Stimulated activated CD8-positive, alpha-beta memory T cell treated with anti-CD3 and anti-CD28 coated beads, Interleukin-2, amount 100 ng/mL, for 1 hour (primary cell): ENCODE measurements at places on chromosomes 6 and 20.

GRCh38 chr6:131412960-131413830, 159.8 kb upstream of the ARG1 start:
- no peak for DNase-seq

DNA sequence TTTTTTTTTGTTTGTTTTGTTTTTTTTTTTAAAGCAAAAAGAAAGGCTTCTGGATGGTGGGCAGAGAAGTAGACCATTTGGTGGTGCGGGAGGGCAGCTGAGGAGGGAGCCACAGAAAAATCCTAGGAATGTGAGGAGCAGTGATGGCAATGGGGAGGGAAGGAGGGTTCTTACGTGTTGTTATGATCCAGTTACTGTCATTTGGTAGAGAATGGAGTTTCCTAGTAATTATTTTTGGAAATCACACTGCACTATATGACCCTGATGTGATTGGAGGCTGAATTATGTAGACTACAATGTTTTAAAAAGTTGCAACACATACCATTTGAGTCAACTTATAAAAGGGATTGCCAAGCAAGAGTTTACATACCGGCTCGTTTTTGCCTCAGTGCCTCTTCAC, 22.1 kb downstream of the ADGRF5 start:
- DNase-seq: no peak

DNA sequence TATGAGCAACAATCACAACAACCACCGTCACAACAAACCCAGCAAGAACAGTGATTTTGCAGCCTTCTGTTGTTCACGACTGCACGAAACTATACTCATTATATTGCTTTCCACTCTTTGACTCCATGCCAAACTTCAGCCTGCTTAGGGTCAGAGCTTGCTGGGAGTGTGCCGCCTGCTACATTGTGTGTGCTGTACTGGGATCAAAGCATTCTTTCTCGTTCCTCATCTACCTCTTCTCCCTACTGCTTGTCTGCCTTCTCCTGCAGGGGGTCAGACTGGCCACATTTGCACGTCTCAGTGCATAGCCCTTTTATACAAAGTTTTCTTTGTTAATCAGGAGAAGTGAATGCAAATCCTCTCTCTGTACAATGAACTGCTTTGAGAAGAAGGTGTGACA, 401.6 kb upstream of the CITED2 start:
- no peak for DNase-seq

- DNase-seq: no peak
Observed at GRCh38 chr6:1832844-1833787, 223.4 kb downstream of the FOXC1 start.

DNA sequence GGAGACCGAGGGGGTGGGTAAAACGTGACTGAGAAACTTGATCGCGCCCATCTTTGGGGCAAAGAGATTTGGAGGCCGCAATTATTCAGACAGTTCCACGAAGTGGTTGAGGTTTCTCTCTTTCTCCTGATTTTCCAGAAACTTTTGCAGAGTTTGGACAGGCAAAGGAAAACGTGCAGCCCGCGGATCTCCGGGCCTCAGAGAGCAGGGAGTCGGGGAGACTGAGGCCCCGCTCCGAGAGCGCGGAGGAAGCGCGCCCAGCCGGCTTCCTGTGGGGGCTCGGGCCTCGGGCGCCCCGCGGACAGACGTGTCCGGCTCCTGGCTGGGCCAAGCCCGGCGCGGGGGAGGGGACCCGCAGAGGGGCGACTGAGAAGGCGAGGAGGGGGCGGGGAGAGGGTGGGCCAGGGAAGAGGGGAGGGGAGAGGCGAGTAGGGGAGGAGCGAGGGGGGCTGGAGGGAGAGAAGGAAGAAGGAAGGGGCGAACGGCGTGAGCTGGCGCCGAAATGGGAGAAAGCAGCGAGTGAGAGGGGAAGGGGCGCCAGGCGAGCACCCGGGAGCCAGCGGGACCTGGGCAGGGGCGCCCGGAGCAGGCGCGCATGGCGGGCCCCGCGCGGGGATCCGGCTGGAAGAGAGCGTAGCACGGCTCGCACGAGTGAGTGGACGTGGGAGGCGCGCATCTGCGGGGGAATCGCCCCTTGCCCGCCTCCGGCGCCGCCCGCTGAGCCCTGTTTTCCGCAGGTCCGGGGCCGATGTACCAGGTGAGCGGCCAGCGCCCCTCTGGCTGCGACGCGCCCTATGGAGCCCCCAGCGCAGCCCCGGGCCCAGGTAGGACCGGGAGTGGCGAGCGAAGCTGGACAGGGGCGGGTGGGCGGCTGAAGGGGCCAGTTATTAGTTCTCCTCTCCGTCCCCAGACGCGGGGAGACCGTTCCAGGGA, at the start of gene MDFI:
MDFI (plus strand) TSS at position 467 of the 933 bp plus-strand sequence; CDS start at position 749, 282 bp downstream.
- DNase-seq: no peak

DNA sequence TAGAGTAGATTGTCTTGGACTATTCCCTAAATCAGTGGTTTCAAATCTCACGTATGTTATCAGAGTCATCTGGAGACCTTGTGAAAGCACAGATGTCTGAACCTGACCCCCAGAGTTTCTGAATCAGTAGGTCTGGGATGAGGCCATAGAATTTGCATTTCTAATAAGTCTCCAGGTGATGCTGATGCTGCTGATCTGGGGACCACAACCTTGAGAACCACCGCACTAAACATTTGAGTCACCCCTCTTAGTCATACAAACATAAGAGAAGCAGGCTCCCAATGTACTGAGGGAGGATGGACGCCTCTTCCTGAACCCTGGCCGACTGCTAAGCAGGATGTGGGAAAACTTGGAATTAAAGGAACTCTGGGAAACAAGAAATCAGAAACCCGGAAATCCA, 187.8 kb upstream of the PRDM1 start:
- DNase-seq: no peak

- no peak for DNase-seq
Observed at GRCh38 chr6:142307963-142308748, 6.3 kb downstream of the ADGRG6 start.

- DNase-seq: no peak
Observed at GRCh38 chr6:40999569-40999968, 39.5 kb downstream of the UNC5CL start.

GRCh38 chr6:13368079-13368730, 39.9 kb upstream of the TBC1D7 start:
- DNase-seq: no peak

GRCh38 chr20:54323227-54323734, 115.4 kb downstream of the PFDN4 start:
- no peak for DNase-seq

- no peak for DNase-seq
Observed at GRCh38 chr6:131597446-131597845, 24.4 kb downstream of the ARG1 start.

- DNase-seq: no peak
Observed at GRCh38 chr6:125287718-125288117, 14.0 kb downstream of the HDDC2 start.

DNA sequence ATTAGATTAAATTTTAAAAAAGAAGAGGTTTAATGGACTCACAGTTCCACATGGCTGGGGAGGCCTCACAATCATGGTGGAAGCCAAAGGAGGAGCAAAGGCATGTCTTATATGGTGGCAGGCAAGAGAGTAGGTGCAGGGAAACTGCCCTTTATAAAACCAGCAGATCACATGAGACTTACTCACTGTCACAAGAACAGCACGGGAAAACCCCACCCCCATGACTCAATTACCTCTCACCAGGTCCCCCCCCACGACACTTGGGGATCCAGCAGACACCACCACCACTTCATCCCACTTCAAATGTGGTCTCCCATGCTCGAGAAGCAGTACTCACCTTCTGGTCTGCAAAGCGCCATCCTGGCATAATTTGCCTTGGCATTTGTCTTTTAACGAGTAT, 24.6 kb downstream of the MTFR2 start:
- no peak for DNase-seq

DNA sequence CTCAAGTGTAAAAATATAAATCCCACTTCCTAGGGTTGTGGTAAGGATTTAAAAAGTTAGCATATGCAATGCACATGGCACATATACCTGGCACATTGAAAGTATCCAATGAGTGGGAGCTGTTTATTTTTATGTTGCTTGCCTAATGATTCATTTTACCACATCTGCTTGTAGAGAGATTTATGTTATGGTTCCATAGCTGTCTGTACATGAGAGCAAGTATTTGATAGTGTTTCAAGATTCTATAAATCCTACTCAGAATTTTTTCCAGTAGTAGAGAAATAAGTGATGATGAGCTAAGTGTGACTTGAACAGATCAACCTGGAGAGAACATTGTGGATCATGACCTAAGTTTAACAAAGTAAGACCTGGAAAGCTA, 125.3 kb upstream of the SPTLC3 start:
- DNase-seq: no peak

DNA sequence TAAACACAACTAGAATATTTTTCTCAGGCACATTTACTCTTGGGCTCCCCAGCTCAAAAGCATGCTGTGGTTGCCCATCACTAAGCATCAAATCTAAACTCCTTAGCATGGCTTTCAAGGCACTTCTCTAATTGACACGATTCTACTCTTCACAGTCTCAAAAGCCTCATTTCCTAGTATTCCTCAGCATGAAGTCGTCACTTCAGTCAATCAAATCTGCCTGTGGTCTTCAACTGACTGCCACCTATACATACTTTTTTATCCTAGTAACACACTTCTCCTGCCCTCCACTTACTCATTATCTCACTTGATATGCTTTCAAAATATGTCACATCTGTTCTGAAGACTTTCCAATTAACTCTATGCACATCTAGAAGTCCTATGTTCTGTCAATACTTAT, 110.3 kb downstream of the TBC1D32 start:
- DNase-seq: no peak

- DNase-seq: no peak
Observed at GRCh38 chr6:170471491-170471890, 81.6 kb downstream of the PSMB1 start.

GRCh38 chr6:133553652-133554051, 312.5 kb downstream of the EYA4 start:
- DNase-seq: no peak

- DNase-seq: no peak
Observed at GRCh38 chr20:1811621-1812498, 83.3 kb upstream of the SIRPA start.

DNA sequence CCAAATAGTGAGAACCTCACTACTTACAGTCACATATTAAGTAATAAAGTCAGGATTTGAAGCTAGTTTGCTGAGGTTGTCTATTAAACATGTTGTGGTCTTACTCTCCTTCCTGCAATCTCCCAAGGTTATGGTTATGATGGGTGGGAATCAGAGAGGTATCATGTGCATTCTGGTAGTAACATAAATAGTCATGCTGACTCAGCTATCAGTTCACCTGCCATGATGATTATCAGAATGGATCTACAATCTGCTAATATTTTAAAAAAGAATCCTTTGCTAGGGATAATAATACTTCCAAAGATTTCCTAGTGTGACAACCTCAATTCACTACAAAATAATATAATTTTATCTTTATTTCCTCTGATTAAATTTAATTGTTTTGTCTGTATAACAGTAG, 671.9 kb downstream of the KHDRBS2 start:
- no peak for DNase-seq

GRCh38 chr6:79071547-79071946, 6.5 kb downstream of the PHIP start:
- no peak for DNase-seq

DNA sequence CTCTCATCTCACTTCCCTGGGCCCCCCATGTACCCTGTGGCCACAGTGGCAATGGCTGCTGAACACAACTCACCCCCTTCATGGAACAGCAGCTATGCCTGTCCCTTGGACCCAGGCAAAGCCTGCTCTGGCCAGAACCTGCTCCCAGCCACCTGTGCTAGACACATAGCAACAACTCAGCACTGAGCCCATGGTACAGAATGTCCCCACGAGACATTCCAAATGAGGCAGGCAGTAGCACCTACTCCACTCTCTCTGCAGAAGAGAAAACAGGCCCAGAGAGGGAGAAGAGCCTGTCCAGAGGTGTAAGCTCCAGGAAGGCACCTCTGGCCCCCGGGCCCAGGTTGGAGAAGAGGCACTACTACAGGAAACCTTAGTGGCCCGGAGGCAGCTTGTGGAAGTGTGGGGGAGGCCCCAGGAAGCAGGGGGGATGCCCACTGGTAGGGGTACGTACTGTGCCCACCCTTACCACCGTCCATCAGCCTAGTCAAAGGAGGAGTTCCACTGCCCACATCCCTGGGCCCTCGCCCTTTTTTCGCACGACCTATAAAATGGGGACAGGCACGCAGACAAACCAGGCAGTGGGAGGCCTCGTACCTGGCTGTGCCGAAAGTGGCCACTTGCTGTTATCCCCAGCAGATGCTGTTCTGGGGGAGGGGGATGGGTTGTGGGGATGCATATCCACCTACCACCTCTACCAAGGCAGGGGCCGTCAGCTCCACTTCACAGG, 97.2 kb downstream of the ASXL1 start:
- DNase-seq: no peak

DNA sequence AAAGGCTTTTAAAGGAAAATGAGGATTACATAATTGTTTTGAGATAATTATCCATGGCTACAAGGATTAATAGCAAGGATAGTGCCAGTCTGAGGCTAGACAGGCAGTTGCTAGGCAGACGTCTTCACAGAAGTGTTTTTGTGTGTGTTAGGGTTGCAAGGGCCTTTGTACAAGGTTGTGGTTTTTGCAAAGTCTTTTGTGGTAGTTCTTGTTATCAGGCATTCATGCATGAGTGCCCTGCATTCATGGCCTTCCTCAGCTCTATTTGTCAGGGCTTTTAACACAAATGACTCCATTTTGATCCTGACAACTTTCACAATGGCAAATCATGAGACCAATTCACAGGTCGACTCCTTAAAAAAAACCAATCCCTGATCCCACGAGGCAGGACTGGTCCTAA, 68.1 kb upstream of the TXNDC5 start:
- DNase-seq: no peak

DNA sequence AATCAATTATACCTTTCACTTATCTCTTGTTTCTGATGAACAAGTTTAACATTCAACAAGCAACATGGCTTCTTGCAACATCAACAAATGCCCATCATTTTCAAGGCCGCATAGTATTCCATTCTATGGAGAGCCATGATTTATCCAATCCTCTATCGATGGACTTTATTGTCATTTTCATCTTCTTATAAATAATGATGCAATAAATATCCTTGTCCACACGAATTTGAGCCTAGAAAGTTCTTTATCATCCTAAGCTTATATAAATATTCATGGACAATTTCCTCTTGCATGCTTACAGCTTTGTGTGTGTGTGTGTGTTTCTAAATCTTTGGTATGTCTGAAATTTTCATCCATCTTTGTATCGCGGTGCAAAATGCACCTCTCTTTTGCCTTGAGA, 29.1 kb downstream of the TOX2 start:
- DNase-seq: no peak

GRCh38 chr6:43261198-43261597, 17.9 kb downstream of the TTBK1 start:
- no peak for DNase-seq

DNA sequence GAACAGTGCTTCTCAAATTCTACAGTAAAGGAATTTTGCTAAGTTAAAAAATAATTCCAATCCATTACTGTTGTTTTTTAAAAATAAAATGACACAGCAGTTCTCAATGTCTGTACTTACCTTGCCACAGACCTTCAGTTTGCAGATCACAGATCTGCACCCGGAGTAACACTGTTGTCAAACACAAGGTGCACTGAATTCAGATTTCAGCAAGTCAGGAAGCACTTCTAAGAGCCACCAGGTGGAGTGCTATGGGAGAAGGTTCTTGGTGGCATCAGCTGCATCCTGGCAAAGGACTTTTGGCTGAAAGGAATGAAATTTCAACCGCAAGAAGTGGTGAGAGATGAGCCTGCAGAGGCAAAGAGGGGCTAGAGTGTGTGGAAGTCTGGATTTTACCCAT, 17.4 kb downstream of the RSPH4A start:
- DNase-seq: no peak

- no peak for DNase-seq
Observed at GRCh38 chr6:99802396-99803031, 191.5 kb downstream of the MCHR2 start.
